ENCODE measurements at places on chromosomes 4 and X.
A peak's percentile ranks its signal among the peaks of the same experiment; 100 is the strongest.

- DNase-seq = no peak
Observed at GRCh38 chr4:140808256-140808655, 52.1 kb upstream of the TBC1D9 start.

DNA sequence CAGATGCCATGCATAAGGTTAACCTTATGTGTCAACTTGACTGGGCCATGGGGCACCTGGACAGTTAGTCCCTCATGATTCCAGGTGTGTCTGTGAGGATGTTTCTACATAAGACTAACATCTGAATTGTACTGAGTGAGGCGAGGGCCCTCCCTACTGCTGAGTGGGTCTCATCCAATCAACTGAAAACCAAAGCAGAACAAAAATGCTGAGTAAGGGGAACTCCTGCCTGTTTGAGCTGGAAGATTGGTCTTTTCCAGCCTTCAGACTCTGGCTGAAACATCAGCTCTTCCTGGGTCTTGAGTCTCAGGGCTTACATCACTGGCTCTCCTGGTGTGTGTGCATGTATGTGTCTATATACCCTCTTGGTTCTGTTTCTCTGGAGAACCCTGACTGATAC lies 13.8 kb downstream of the NELFA start:
- no peak for DNase-seq

DNA sequence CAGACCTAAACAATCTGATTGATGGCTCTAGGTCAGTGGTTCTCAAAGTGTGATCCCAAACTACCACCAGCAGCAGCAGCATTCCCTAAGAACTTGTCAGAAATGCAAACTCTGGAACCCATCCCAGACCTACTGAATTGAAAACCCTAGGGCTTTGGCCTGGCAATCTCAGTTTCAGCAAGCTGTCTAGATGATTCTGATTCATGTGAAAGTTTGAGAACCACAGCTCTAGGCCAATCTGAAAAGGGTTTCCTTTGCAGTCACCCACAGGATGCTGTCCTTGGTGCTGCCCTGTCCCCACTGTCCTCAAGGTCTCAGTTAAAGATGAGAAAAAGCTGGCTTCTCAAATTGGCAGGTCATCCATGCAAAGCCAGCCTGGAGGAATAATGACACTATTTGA lies 34.8 kb downstream of the SMPX start:
- no peak for DNase-seq

GRCh38 chrX:40037367-40037766 lies 60.4 kb downstream of the BCOR start:
- no peak for DNase-seq

DNA sequence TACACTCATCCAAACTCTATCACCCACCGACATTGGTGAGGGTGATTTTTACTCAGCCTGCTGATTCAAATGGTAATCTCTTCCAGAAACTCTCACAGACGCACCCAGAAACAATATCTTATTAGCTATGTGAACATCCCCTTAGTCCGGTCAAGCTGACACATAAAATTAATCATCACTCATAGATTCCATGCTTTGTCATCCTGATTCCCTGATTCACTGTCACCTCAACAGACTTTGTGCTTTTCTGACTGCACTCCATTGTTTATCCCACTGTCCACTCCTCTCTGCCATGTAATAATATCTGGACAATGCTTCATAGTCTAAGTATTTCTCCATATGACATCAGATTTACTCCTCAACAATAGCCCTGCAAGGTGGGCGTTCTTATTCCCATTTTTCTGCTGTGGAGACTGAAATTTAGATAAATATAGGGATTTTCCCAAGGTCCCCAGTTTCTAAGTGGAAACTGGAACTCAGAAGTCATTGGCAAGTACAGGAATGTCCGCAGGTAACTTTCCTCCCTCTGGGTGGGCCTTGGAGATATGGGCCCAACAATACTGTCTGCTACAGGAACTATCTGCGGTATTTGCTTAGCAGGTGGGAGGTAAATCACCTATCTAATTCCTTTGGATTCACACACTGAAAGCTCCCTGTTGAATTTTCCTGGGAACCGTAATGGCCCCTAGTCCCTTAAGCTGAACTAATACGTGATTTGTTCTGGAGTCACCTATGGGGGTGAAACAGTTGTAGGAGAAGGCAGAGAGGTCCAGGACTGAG lies 228.6 kb upstream of the BCOR start:
- DNase-seq = no peak

- peak; percentile 30 for DNase-seq
Observed at GRCh38 chrX:150587585-150588503, 19.4 kb downstream of the MTM1 start.

- no peak for DNase-seq
Observed at GRCh38 chr4:153241295-153241694, 37.1 kb downstream of the TRIM2 start.

GRCh38 chr4:4735136-4735750 lies 124.2 kb upstream of the MSX1 start:
- DNase-seq = no peak

DNA sequence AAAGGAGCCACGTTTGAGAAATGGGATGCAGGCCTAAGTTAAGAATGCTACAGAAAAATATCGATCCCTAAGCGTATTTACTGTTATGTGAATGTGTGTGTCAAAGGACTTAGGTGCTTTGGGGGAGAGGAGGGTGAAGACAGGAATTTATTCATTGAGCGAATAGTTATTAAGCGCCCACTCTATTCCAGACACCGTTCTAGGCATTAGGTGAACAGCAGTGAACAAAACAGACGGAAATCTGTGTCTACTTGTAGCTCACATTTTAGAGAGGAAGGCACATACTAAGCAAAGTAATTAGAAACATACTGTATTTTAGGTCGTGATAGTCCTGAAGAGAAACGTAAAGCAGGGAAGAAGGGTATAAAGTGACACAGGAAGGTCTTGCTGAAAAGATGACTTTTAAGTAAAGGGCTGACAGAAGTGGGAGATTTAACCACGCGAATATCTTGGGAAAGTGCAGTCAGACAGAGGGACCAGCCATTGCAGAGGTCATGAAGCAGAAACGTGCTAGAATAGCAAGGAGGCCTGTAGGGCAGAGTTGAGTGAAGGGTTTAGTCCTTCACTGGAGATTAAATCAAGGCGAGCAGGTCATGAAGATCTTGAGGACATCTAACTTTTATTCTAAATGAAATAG lies 541 bp downstream of the AIMP1 start:
- no peak for DNase-seq

- DNase-seq = no peak
Observed at GRCh38 chrX:33855251-33855650, 276.9 kb downstream of the FAM47A start.

DNA sequence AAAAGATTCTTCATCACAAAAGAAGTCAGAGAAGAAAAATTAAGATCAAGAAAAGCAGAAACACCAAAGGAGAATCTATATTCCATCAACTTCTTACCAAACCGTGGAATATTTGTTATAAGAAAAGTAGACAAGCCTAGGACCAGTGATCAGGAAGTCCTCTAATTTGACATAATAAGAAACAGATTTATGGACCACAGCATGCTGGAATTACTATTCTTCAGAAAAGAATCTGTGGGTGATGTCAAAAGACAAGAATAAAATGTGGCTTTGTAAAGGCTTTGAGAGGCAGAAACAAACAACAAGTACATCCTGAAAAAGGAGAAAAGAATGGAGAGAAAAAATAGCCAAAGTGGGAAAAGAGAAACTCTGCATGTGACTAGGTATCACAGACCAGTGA lies 123.3 kb downstream of the SLC10A7 start:
- no peak for DNase-seq

- DNase-seq = no peak
Observed at GRCh38 chrX:10884246-10884645, 226.9 kb upstream of the HCCS start.

GRCh38 chrX:103607364-103608305 lies at the start of gene TCEAL3:
TSS of gene TCEAL3 (plus strand) at chrX:103607963. CDS start at chrX:103609065, 1,102 bp downstream.
- no peak for DNase-seq

- DNase-seq = no peak
Observed at GRCh38 chrX:108131471-108131870, 39.9 kb downstream of the ATG4A start.

- no peak for DNase-seq
Observed at GRCh38 chrX:2931612-2932011, 2.5 kb upstream of the ARSD start.

DNA sequence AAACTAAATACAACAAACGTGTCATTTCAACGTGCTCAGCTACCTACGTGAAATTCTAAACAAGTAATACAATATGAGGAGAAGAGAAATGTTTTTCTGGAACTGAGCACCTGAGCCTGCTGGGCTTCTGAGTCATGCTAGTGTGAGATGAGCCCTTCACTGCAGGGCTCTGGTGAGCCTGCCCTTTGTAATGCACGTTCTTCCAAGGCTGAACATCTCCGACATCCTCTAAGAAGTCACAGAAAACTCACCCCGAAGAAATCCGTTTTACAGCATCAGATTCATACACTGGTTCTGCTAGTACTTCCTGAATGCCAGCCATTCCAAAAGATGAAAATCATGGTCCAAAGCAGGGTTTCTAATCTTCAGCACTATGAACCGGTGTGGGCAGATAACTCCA lies 157.1 kb downstream of the AMELX start:
- no peak for DNase-seq

GRCh38 chr4:80989921-80990544 lies 40.5 kb upstream of the BMP3 start:
- DNase-seq = no peak

DNA sequence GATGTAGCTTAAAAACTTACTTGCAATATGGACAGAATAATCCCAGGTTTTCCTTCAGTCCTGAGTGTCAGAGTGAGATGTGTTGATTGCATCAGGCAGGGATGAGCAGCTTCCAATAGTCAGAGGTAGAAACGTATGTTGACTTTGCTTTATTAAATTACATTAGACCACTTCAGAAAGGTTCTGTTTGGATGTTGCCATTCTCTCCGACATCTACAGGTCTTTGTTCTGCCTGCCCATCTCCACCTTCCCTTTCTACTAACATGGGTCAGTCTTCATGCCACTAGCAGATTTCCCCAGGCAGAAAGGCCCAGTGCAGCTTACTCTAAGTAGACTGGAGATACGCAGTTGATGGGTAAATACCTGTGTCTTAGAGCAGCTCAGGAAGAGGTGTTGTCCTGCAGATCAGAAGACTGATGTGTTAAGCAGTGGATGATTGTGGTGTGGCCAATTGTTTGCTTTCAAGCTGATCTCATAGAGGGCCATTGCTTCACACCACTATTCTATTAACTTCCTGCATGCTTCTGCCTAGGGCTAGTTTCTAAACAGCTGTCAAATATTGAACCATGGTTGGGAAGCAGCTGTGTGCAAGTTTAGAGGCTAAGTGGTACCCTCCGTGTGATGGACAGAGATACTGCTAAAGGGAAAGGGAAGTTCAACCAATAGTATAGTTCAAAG lies 1.8 kb downstream of the FRMPD4 start:
- no peak for DNase-seq

- no peak for DNase-seq
Observed at GRCh38 chrX:38868321-38868720, 67.1 kb downstream of the MID1IP1 start.

DNA sequence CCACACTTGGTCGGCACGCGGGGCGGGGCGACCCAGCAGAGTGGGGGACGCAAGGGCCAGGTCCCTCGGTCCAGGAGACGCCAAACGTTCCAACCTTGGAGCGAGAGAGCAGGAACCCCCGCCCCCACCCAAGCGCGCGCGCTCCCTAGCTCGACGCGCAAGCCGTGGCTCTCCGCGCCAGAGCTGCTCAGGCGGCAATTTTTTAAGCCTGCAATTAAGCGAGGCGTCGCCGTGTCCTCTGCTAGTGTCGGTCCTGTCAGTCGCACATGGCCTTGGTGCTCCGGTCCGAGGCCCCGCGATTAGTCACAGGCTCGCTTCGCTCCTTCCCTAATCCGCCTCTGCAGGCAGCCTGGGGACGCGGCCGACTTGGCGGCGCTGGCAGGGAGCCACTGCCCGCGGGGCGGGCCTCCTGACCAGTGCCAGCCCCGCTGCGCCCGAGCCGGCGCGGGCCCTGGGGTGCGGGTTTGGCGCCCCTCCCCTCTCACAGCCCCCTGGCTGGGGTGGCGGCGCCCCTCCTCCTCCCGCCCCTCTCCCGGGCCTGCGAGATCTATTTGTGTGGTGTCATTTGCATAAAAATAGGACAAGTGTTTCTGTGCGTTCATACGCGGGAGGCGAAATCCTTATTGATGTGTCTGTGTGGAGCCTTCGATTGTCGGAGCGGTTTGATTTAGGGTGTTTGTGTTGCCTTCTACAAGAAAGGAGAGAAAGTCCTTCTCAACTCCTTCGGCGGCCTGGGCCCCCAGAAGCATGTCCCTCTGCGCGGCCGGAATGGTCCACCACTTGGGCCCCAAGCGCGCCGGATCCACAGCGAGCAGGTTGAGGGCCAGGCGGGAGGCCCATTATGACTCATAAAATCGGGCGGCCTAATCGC lies 9.8 kb upstream of the BCOR start:
- DNase-seq = no peak

GRCh38 chrX:67717571-67717970 lies 173.8 kb downstream of the AR start:
- DNase-seq = no peak

DNA sequence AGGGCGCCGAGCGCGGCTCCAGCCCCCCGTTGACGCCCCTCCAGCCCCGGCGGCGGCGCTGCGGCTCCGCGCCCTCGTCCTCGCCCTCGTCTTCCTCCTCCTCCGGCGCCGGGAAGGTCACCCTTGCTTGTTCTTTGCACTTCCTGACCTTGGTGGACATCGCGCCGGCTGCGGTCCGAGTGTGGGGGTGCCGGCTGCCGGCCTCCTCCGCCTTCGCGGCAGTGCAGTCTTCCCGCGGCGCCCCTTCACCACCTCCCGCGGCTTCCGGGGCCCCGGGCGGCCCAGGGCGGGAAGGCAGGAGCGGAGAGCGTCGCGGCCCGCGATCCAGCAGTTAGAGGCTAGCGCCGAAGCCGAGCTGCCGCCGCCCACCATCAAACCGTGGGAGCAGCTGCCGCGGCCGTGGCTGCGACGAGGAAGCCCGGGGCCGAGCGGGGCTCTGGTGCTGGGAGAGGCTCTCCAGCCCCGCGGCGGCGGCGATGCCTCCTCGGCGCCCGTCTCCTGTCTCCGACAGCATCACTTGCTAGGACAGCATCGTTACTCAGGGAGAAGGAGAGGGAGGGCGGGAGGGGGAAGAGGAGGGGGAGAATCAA lies at the start of gene TRPC3:
Gene TRPC3 (minus strand): TSS at position 540 of the 590 bp plus-strand sequence. CDS start 380 bp downstream, at position 160.
- no peak for DNase-seq

DNA sequence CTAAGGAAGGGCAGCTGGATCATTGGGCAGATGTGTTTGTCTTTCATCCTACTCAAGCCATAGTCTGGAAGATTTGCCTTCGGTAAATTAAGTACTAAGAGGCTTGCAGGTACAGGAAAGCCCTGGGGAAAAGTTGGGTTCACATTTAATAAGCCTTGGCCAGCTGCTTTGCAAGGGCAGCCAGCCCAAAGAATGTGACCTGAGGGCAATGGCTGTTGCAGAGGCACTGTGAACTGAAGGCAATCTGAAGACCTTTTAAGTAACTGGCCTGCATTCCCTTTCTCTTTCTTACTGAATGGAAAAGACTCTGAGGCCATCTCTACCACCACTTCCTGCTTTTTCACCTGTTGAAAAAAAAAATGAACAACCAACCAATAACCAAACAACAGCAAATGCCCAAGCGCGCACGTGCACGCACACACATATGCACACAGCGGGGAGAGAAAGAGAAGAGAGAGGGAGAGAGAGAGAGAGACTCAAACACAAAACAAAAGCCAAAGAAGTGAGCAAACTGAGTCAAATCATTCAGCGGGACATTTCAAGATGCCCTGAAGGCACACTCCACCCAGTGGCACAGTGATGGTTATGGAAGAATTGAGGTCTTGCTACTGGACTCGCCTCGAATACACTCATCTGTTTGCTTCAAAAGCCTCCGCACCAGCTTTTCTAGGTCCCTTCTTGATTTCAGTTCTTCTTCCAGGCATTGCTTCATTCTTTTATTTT lies 19.6 kb downstream of the CD40LG start:
- DNase-seq = no peak

Data from activated T-cell treated with anti-CD3 and anti-CD28 coated beads for 24 hours (primary cell).